ENCODE measurements at places on chromosomes 2 and 18.
A peak's percentile ranks its signal among the peaks of the same experiment; 100 is the strongest.

- no peak for DNase-seq
Measured at GRCh38 chr2:234951664-234952269, at the start of gene SH3BP4. SH3BP4 (plus strand) TSS chr2:234952017; CDS start chr2:235035003, 82,986 bp downstream.

DNA sequence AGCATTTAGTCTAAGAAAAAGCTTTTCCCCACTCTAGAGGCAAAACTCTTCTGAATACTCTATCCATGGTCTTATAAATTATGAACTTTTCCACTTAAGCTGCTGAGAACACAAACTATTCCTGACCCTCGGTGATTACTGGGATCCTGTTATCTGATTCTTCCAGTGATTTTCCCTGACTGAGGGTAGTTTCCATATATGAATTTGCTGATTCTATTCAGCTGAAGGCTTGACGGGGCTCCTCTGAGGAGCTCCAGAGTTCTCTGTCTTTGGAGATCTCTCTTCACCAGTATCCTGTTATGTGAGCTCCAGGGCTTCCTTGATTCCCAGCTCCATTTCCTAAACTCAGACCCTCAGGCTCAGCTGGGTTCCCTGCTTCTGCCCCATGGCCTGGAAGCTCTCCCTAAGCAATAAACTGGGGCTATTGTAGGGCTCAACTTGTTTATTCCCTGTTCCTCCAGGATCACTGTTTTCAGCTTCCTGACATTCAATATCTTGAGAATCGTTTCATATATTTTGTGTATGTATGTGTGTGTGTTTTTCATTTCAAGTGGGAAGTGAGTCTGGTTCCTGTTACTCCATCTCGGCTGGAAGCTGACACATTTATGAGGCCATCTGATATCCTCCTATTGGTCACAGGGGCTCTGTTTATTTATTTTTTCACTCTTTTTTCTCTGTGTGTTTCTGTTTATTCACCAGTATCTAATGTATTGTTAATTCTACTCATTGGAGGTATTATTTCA, 78.2 kb downstream of the ARHGAP28 start:
- no peak for DNase-seq

DNA sequence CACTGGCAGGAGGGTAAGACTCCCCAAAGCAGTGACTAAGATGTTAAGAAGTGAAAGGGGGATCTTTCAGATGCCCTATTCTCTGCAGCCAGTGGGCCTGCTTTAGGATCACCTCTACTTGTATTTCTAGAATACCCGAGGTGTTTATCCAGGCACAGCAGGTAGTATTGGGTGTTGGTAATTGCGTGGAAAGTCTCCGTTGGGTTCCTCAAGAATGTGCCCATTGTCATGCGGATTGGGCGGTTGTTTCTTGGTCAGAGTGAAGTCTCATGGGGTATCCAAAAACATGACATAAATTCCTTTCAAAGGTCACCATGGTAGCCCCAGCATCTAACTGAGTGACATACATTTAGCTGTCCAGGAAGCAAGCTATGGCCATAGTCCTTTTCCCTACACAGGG, 308.8 kb downstream of the RPIA start:
- no peak for DNase-seq

DNA sequence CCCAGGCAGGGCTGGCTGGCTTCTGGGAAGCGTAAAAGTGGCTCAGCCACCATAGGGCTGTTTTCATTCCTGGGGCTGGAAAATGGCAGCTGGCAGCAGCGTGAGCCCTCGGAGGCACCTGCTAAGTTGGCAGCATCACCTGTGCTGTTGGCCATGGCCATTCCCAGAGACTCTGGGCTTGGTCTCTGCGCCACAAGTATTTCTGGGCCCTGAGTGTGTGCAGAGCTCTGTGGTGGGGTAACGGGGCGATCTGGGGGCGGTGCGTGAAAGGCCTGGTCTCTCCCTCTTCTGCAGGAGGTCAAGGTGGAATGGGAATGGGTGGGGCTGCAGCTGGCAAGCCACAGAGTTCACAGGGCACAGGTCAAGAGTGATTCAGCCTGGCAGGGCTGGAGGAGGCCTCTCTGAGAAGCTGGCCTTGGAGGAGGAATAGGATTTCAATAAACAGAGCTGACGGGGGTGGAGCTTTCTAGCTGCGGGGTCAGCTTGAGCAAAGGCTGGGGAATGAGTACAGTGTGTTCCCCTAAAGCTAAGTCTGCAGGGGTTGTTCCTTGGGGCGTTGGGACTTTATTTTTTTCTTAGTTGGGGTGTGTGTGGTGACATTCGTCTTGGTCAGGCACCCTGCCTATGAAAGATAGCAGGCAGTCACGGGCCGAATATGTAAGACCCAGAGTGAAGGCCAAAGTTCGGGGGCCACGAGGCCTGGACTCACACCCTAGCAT, 10.3 kb upstream of the NTSR2 start:
- DNase-seq: no peak

GRCh38 chr2:120133572-120134244, 89.5 kb downstream of the TMEM185B start:
- DNase-seq: no peak

- no peak for DNase-seq
Measured at GRCh38 chr2:85933753-85934594, 45.2 kb upstream of the ST3GAL5 start.

GRCh38 chr2:35938838-35939237, 416.7 kb upstream of the CRIM1 start:
- no peak for DNase-seq

DNA sequence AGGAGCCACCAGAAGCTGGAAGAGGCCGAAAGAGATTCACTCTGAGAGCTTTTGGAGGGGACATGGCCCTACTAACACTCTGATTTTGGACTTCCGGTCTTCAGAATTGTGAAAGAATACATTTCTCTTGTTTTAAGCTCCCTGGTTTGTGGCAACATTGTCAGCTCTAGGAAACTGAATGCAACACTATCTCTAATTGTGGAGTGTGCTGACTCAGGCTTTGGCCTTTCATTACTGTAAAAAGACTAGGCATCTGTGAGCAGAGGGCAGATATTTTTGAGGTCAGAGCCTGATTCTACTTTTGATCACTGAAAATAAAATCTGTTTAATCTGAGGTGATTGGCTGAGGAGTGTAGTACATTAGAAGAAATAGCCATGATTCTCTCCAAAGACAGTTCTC, 185.4 kb upstream of the FAM98A start:
- no peak for DNase-seq

GRCh38 chr18:4444306-4444705, 10.8 kb downstream of the DLGAP1 start:
- DNase-seq: no peak

GRCh38 chr2:241970716-241971115, 101.2 kb downstream of the RTP5 start:
- DNase-seq: no peak

- DNase-seq: no peak
Measured at GRCh38 chr2:152280780-152281179, 54.2 kb upstream of the FMNL2 start.

GRCh38 chr2:122236925-122237324, 481.5 kb downstream of the TSN start:
- DNase-seq: no peak

GRCh38 chr2:151358166-151358970, 976 bp downstream of the TNFAIP6 start:
- DNase-seq: no peak

DNA sequence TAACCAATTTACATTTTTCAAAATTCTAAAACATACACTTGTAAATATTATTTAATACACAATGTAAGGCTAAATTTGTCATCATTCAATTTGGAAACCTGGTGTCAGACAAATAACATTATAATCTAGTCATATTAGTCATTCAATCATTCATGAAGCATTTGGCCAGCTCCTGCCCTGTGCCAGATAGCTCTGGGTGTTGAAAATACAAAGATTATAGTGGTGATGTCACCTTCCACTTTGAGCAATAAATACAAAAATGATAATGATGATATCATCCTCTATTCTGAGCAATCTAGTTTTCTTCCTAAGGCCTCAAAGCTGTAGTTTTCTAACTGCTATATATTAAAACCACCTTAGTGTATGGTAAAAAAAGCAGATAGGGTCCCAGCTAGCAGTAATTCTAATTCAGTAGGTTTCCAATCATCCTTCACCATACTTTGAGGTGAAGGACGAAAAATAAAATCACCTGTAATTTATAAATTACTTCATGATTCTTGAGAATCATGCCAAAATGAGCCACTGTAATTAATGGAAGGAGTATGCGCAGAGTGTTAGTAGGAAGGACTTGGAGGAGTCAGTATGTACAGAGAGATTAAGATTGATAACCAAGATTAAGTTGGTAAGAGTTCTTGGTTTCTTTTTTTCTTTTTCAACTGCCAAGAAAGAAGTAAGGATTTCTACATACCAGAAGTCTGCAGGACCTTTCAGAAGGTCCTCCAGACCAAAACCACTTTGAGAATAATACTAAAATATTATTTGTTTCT, 23.2 kb downstream of the MEMO1 start:
- DNase-seq: no peak

- no peak for DNase-seq
Measured at GRCh38 chr2:23220513-23221094, 164.4 kb upstream of the KLHL29 start.

- DNase-seq: no peak
Measured at GRCh38 chr2:178479758-178480226, 465 bp upstream of the PLEKHA3 start.

GRCh38 chr2:86216575-86217555, 17.6 kb downstream of the MRPL35 start:
- DNase-seq: no peak

DNA sequence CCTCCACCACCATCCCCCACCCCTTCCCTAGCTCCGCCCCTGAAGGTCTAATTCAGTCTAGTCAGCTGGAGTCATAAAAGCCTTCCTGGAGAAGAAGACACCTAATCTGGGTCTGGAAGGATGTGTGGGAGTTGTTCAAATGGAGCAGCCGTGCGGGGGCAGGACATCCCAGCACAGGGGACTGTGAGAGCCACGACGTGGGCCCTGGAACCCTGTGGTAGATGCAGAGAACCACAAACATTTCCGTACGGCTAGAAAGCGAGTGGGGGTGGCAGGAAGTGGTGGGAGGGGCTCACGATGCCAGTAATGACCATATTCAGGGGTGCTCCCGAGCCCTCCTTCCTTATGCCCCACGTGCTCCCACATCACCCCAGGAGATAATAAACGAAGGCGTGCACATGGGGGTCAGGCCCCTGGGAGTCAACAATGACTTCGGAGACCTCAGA, 20.9 kb upstream of the COL6A3 start:
- DNase-seq: peak; percentile 35

GRCh38 chr2:71905205-71905604, 242.5 kb downstream of the CYP26B1 start:
- no peak for DNase-seq

GRCh38 chr2:102615620-102616436, 3.5 kb upstream of the SLC9A2 start:
- DNase-seq: no peak

DNA sequence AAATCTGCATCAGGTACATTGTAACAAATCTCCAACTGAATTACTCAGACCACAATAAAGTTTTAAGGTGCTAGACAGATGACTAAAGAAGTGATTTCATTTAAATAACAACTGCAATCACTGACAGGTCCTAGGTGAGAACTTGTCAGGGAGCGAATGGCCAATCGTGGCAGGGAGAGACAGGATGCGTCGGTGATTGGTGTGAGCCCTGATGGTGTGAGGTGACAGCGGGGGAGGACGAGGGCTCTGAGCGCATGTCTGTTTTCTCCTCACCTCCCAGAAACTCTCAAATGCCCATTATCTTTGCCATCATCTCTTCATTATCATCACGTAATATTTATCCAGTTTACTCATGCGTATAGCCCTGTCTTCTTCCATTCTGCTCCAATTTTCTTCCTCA, 207.9 kb upstream of the LYPD1 start:
- DNase-seq: no peak

DNA sequence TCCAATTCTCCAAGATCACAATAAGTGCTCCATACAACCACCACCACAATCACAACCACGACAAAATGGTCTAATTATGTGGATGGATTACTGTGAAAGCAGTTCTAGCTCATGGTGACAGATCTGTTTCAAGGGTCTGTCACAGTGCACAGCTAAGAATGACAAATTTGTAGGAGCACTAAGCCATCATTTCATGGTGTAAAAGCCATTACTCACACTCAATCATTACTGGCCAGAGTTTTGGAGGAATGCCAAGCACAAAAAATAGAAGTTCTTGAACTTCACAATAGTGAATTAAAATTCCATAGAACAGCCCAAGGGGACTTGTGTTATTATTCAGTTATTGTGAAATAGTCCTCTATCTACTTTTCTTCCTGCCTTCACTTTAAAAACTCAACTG, 2.3 kb downstream of the CPS1 start:
- DNase-seq: no peak

- DNase-seq: no peak
Measured at GRCh38 chr2:238985931-238986446, 138.1 kb downstream of the TWIST2 start.

DNA sequence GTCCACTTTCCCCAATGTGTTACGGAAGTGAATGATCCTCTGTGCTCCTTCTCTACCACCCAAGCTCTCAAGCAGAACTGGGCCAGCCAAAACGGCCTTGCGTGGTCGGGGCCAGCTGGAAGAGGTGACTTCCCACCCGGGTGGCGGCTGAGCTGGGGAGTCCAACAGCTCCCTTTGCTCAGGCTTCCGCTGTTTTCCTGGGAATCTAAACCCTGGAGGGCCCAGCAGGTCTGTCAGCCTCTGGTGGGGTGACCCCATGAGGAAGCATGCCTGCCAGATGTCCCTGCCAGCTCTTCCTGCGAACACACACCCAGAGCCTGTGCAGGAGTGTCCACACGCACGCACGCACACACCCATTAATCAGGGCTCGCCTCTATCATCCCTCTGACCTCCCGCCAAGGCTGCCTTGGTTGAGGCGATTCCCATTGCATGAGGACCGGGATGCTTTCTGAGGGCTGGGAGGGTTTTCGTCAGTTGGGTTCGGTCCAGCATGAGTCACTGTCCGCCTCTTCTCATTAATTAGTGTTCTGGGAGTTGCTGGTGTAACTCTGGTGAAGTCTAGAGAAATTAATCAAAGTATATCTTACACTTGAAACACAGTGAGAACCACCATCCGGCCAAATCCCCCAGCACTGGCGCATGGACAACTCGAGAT, 90.6 kb downstream of the TWIST2 start:
- DNase-seq: no peak

- no peak for DNase-seq
Measured at GRCh38 chr18:23810396-23810795, 121.1 kb downstream of the LAMA3 start.

GRCh38 chr2:61187085-61187484, 25.1 kb downstream of the C2orf74 start:
- no peak for DNase-seq

GRCh38 chr18:48006415-48007175, 76.1 kb upstream of the SMAD2 start:
- DNase-seq: no peak

Data from T-helper 17 cell (primary cell).